Anterior cingulate cortex (tissue), 58 donors: ENCODE measurements at places on chromosomes 2 and 18.
A peak's percentile ranks its signal among the peaks of the same experiment; 100 is the strongest.

DNA sequence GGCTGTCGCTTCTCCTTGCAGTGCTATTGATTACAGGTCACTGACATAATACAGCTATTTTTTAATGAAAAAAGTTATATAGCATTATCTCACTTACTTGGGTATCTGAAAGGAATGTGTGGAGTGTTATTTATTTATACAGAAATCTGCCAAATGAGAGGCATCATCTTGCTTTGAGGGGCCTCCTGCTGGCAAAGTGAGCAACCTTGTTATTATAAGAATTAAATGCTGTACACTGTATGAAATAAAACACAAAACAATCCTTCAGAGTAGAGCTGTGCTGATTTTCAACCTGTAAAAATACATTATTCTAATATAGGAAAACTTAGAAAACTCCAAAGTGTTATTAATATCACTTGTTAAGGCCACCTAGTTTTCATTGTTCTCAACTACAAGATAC lies 20.9 kb downstream of the ERBB4 start:
- DNase-seq: no peak

DNA sequence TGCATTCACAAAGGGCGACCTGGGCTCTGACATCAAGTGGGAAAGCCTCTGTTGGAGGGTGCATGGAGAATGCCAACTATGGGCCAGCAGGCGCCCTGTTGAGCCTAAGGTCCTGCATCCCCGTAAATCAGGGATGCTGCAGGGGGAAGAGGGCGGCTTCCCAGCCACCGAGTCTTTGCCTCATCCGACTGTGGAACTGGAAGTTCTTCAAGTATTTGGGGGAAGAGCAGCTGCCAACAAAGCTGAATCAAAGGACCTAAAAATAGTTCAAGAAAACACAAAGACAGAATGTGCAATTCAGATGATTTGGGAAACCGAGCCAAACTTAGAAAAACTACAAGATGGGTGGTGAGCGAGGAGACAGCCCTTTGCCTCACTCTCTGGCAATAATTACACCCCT lies 281.1 kb upstream of the MGAT5 start:
- DNase-seq: peak; percentile 26

GRCh38 chr2:174577967-174578589 lies 19.5 kb downstream of the WIPF1 start:
- no peak for DNase-seq

- DNase-seq: no peak
Measured at GRCh38 chr18:60069145-60069544, 169.3 kb downstream of the PMAIP1 start.

DNA sequence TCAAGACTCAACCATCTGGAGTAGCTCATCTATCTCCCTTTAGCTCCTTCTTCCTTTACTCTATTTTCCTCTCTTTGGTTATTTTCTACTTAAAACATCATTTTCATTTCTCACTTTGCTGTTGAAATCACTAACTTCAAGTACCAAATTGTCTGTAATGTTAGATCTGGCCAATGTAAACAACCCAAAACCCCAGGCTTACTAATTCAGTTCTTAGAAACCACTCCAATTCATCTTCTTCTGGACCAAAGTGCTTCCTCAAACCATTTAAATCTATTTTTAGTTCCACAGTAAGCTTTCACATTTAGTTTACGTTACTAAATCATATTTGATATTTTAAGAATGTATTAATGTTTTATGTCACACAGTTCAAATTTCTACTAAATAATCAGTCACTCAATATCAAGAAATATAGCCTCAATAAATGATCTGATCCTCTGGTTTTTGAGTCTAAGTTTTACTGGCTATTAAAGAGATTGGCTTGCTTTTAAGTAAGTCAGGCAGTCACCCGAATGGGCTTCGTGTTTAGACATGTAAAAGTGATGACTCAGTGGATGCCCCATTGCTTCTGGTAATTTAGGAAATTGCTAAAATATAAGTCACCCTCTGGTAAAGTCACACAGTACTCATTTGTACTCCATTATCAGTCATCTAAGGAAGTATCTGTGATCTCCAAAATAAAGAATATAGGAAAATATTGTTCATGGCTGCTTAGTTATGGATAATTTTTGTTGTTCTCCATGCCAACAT lies 527.2 kb upstream of the SOX11 start:
- no peak for DNase-seq

DNA sequence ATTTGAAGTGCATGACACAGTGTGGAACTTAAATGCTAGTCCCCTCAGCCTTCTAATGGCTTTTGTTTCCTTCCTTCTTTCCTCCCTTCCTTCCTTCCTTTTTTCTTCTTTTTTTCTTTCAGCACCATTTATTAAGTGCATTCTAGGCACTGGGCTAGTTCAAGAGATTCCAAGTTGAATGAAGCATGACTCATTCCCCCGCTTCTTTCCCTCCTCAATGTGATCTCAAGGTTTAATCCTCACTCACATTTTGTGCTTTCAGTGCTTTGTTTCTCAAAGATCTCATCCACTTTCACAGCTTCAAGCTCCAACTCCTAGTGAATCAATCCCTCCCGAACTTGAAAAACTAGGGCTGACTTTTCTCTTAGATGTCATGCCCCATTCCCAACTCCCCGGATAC lies 90.1 kb downstream of the LBH start:
- DNase-seq: no peak

DNA sequence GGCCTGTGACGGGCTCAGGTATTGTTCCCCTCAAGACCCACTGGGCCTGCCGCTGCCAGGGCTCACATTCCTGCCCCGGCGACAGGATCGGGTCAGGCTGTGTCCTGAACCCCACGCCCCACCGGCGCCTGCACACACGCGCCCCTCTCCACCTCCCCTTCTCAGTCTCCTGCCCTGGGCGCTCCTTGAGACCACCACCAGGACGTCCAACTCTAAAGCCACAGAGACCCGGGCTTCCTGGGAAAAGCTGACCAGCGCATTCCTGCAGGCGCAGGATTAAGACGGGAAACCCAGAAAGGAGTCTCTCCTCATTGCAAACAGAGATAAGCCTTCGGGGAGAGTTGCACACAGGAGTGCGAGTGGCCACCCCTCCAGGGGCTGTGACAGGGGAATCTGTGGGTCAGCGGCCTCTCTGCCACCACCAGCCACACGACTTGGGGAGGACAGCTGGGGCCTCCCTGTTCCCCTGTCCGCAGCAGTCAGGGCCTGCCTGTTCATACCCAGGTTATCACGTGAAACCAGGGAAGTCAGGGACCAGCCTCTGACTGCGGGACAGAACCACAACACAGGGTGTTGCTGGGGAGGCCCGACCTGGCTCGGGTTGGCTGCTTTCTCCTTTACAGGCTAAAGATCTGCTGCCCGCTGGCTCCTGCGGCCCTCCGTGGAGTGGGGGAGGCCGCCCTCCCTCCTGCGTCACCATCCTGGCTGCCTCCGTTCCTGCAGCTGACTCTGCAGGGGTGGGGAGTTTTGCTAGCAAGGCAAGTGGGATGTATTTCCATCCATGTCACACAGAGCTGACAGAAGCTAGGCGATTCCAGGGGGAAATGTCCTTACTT lies 88.8 kb downstream of the ZCCHC2 start:
- DNase-seq: no peak

- no peak for DNase-seq
Measured at GRCh38 chr18:68944826-68945225, 146.9 kb downstream of the CCDC102B start.

- DNase-seq: no peak
Measured at GRCh38 chr18:23302851-23303527, 150.1 kb upstream of the RIOK3 start.

- DNase-seq: no peak
Measured at GRCh38 chr18:34514238-34514637, 195.9 kb upstream of the DTNA start.

DNA sequence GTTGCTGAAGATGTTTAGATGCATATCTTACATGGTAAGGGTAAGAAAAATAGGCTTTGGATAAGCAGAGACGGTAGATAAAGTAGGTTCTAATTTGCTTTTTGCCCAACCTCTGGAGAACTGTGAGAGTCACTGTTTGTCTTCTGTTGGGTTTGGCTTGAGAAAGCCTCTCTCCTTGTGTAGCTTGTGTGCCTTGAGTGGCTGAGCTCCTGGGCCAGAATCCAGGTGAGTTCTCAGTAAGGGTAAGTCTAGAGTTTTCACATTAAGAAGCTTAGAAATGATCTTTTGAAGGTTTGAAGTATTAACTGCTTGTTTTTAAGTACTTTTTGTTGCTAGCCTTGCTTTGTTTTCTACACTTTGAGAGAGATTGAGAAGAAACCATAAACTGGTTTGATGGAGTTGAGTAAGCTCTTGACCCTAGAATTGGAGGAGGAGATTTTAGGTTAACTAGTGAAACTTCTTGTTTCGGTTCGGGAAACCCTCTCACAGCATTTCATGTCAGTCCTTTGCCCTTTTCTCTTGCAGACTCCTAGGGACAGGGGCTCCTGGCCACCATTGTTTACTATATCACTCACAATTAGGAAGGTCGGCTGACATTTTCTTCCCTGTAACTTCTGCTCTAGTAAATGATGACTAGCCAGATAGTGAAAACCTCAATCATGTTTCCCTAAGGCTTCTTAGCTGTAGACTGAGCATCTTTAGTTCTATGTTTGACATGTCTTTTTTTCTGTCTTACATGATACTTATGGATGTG lies 26.0 kb downstream of the MAP4K4 start:
- DNase-seq: no peak

DNA sequence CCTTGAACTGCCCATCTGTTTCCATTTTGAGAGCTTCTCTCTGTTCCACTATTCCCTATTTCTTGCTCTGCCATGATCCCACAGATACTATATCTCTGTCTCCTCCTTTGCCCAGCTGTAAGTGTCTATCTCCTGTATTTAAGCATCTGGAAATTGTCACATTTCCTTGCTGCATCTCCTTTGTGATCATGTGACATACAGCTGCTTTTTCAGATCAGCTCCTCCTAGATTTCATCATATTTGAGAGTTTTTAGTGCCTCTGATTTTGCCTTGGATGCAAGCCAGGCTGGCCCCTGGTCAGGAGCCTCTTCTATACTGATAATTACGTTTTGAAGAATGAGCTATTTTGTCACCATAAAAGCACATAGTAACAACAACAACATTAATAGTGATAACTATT lies 131.7 kb upstream of the TNP1 start:
- no peak for DNase-seq
